Stimulated activated CD4-positive, alpha-beta T cell treated with anti-CD3 and anti-CD28 coated beads, TNF-alpha, amount 100 ng/mL, for 4 hours (primary cell): ENCODE measurements at places on chromosomes 11 and 22.

GRCh38 chr11:66852466-66853241, 4.2 kb upstream of the LRFN4 start:
- no peak for DNase-seq

DNA sequence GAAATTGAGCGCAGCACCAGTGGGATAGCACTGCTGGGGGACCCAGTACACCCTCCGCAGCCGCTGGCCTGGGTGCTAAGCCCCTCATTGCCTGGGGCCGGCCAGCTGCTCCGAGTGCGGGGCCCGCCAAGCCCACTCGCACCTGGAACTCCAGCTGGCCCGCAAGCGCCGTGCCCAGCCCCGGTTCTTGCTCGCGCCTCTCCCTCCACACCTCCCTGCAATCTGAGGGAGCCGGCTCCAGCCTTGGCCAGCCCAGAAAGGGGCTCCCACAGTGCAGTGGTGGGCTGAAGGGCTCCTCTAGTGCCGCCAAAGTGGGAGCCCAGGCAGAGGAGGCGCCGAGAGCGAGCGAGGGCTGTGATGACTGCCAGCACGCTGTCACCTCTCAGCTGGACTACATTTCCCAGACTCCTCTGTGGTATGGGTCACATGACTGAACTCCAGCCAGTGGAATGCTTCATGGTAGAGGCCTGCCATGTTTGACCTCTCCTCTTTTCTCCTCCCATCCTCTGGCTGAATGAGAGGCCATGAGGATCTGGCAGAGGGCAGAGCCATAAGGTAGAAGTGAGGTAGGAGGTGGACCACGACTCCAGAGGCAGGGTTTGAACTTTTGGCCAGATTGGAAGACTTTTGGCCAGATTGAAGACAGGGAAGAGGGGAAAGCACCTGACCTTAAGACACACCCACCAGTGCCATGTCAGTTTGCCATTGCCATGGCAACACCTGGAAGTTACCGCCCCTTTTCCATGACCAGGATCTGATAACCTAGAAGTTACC, 6.2 kb downstream of the MRGPRD start:
- DNase-seq, result no peak

DNA sequence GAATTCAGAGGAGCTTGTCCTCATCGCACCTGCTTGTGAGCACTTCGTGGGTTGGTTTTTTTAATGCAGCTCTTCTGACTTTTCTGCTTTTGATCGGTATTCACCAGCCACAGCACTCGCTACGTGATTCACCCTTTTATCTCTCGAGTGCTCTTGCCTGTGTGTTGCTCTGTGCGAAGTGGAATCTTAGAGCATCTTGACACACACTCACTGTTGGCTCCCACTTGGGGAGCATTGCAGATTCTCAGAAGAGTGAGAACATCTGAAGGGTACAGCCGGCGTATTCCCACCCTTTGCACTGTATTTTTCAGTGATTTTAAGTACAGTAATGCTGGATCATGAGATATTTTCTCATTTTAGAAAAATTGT, 10.9 kb downstream of the TNNT3 start:
- DNase-seq, result no peak

GRCh38 chr22:48060266-48060665, 1297.8 kb downstream of the TBC1D22A start:
- no peak for DNase-seq

DNA sequence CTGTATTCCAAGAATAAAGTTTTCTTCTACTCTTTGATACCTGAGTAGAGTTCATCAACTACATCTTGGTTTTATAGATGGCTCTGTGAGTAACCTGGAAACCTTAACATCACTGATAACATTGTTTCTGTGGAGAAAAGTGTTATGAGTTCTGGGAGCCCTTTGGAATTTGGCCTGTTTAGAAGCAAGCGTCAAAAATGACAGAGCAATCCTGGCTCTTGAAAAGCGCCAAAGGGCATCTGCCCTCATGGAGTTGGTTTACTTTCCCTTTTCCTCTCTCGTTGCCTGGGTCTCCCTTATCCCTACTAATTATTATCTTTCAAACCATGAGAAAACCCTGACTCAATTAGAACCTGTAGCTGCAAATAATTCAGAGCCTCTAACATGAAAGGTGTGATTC, 140.1 kb downstream of the DBX1 start:
- no peak for DNase-seq

GRCh38 chr11:10418259-10418949, 36.7 kb upstream of the AMPD3 start:
- no peak for DNase-seq

GRCh38 chr11:76624500-76625379, 45.8 kb downstream of the LRRC32 start:
- no peak for DNase-seq

DNA sequence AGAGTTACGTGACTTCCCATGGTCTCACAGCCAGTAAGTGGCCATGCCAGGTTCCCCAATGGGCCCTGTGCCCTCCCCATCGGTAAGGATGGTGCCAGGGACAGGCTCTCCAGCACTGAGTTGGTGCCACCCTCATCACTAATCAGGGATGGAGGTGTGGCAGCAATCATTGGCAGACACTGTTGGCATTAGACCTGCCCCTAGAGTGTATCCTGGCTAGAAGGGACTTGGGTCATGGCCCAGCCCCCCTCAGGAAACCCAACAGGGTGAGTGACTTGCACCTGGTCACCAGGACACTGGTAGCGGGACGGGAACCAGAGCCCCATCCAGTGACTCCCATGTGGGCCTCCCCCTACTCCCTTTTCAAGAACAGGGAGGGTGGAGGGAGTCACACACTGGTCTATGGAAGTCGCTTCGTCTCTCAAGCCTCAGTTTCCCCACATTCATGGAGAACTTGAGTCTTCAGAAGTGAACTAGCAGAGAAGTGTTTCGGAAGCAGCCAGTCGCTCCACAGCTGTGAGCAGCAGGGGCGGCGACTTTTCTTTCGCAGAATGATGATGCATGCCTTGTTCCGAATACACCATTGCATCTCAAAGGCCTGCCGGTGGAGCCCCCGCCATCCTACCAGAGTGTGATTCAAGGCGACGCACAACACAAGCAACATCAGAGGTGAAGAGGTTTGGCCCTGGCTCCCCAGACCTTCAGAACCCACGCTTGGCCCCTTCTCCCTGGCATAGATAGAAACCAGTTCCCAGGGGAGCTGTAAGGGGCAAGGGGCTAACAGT, 12.9 kb downstream of the MS4A10 start:
- DNase-seq, result no peak

GRCh38 chr22:29342177-29342576, 26.7 kb upstream of the RASL10A start:
- no peak for DNase-seq

DNA sequence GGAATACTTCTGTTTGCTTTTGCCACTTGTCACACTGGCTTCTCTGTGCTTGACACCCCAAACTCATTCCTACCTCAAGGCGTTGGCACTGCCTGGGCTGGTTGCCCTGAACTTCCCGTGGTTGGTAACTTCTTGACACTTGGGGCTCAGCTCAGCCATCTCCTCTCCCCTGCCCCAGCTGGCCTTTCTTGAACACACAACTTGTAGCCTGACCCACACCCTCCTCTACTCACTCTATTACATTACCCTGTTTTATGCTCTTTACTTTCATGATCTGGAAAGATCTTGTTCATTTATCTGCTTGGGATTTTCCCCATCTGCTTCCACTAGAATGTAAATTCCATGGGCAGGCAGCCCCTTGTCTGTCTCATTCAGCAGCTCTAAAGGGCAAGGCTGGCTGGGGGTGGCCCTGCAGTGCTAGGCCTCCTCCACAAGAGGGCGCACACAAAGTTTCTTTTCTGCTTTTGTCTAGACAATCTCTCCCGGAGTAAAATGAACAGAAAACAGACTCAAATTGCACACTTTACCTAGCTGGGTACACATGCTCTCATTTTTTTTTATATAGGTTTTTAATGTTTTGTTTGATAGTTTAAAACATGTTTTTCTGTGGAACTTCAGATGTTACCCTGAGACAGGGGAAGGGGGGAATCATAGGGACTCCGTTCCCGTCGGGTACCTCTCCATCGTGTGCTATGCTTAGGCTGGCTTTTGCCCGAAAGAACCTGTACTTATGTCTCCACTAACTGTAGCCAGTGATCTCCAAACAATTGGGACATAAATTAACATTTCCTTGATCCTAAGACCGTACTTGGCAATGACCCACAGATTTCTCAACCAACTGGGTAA, 16.4 kb upstream of the MRGPRX2 start:
- peak; percentile 7 for DNase-seq

DNA sequence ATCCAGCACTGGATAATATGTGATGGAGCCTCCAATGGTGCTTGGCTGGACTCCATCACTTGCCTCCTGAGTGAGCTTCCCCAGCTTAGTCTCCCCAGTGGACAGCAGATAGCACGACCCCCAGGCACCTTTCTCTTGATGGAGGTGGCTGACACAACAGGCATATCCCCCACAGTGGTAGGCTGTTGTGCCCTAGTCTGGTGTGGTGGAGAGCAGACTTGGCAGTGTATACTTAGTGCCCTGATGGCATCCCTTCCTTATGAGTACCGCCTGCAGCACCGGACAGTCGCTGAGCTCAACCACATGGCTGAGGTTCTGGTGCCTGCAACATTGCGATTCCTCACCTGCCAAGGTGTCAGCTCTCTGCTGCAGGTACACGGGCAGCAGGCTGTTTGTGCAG, 50.1 kb downstream of the DNHD1 start:
- no peak for DNase-seq

DNA sequence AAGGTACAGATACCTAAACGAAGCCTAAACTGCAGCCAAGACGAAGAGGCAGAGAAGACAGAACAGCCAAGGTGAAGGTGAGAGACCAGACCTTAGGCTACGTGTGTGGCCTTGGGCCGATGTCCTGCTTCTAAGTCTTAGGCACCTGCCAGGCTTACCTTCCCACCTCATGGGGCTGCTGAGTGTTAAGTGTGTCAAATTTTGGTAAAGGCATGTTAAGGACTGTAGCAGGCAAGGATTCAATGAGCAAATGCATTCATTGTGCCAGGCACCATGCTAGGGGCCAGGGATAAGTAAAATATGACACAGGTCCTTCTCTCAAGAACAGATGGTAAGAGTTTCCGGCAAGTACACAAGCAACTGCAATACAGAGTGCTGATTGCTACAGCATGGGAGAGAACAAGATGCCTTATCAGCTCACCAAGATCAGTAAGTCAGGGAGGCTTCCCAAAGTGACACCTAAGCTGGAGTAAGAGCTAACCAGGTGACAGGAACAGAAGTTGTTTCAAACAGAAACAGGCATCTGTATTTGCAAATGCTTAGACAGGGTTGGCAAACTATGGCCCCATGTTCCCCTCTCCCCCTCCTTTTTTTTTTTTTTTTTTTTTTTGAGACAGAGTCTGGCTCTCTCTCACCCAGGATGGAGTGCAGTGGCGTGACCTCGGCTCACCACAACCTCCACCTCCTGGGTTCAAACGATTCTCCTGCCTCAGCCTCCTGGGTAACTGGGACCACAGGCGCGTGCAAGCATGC, 46.7 kb downstream of the CLTCL1 start:
- DNase-seq, result no peak

DNA sequence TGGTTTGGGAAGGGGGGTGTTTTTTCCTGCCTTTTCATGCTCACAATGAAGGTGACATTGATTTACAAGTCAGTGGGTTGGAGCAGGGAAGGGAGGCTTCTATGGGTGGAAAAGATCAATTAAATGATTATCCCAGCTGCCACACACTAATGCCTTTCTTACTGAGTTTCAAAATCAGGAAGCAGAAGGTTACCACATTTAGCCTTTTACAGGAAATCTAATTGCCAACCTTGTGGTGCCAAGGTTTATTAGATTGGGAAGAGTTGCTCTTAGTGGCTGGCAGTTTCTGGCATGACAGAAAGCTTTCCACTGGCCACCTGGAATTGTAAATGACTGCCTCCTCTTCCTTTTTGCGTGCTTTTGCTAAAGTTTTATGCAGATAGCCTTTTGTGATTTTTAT, 98.7 kb downstream of the NAV2 start:
- no peak for DNase-seq

GRCh38 chr22:27474711-27475547, 326.6 kb downstream of the MN1 start:
- DNase-seq, result no peak

- peak; percentile 76 for DNase-seq
Observed at GRCh38 chr11:134275534-134276395, at the start of gene GLB1L3. Gene GLB1L3, plus strand, starts transcription at chr11:134276379. Its CDS starts 362 bp downstream, at chr11:134276741.

- DNase-seq, result no peak
Observed at GRCh38 chr11:25298450-25298849, 801.6 kb downstream of the LUZP2 start.

- DNase-seq, result no peak
Observed at GRCh38 chr11:2208691-2209369, 37.2 kb upstream of the TH start.

GRCh38 chr11:82462608-82463242, 270.9 kb downstream of the FAM181B start:
- DNase-seq, result no peak

DNA sequence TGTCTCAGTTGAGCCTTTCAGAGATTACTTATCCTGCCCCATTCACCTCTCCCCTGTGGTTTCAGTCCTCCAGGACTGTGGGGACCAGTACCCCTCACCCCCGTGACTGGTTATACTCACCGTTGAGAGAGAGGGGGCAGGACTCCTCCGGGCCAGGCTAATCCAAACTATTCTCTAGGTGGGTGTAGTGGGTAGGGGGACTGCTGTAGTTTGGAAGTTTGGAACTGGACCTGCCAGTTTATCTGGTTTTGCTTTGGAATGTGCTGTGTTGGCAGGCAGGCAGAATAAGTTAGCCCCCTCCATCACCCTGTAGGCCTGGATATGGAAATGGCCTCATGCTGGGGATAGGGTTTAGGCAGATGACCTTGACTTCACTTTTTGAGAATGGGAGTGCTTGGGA, 13.5 kb downstream of the TEAD1 start:
- no peak for DNase-seq

- DNase-seq, result no peak
Observed at GRCh38 chr11:12150831-12151382, 40.5 kb downstream of the MICAL2 start.

GRCh38 chr11:63616953-63617352, 2.7 kb upstream of the PLAAT3 start:
- no peak for DNase-seq

- DNase-seq, result no peak
Observed at GRCh38 chr11:85857098-85857497, 1.9 kb downstream of the CCDC83 start.

GRCh38 chr11:8268530-8269400, 5.1 kb upstream of the LMO1 start:
- DNase-seq, result no peak

GRCh38 chr11:118045191-118045590, 31.7 kb upstream of the TMPRSS4 start:
- DNase-seq, result no peak

DNA sequence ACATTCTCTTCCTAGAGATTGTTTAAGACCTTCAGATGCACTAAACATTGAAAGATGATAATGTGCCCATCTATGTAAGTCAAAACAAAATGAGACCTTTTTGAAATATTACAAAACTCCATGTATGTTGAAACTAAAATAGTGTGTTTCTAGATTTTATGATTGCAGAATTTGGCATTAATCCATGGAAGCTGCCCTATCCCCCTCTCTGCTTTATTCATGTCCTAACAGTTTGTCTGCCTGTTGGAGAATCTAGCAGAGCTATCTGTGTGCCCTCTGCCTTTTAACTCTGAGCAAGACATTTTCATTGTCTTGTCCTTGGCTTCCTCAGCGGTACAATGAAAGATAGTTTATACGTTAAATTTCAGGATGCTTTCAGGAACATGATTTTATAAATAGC, 105.5 kb downstream of the FAT3 start:
- no peak for DNase-seq

GRCh38 chr11:48081151-48082010, 101.0 kb downstream of the PTPRJ start:
- DNase-seq, result no peak
